Sciatic nerve (tissue), 2 donors: ENCODE measurements at places on chromosomes 13 and 19. TPM values are rescaled to one million over a fixed set of nuclear protein-coding genes. Genes with fewer than 3 reads are reported as not detected.

- peak; percentile 99 for DNase-seq
Measured at GRCh38 chr19:38849147-38849859, 483 bp downstream of the HNRNPL start.

- no peak for DNase-seq
Measured at GRCh38 chr13:23642110-23642509, 71.9 kb downstream of the TNFRSF19 start.

DNA sequence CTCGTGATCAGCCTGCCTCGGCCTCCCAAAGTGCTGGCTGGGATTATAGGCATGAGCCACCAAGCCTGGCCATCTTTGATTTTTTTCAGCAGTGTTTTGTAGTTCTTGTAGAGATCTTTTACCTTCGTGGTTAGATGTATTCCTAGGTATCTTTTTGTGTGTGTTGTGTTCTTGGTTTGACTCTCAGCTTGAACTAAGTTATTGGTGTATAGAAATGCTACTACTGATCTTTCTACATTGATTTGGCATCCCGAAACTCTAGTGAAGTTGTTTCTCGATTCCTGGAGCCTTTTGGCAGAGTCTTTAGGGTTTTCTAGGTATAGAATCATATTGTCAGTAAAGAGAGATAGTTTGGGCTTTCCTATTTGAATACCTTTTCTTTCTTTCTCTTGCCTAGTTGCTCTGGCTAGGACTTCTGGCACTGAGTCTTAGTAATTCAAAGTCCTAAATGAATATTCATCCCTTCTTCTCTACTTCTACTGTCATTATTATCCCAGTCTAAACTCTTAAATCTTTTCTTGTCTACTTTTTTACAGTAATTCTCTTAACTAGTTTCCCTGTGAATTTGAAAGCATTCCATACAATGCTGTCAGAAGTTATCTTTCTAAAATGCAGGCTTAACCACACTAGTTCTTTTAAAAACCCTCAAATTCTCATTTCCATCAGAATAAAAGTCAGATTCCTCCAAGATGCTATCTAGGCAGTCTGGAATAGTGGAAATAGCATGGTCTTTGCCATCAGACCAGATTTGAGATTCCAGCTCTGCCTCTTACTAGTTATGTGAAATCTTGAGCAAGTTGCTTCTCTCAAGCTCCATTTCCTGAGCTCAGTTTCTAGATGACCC is 7.0 kb downstream of the GPR18 start:
- no peak for DNase-seq

DNA sequence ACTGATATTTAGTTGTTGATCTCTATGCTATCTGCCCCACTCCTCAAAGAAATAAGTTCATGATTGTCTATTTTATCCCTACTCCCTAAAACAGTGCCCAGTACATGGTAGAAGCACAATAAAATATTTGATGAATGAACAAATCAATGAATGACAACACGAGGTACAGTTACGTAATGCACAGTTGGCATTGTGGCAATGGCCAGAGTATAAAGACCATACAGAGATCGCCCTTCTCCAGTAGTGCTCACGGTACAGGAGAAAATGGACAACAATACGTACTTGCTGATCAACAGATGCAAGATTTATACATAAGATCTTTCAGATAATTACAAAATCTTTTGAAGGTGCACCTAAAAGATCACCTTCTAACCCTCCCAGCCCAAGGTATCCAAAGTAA is 225.4 kb downstream of the KLF12 start:
- DNase-seq, result no peak

- DNase-seq, result peak; percentile 73
Measured at GRCh38 chr19:54207983-54208783, 7.5 kb downstream of the RPS9 start.

- DNase-seq, result peak; percentile 69
Measured at GRCh38 chr13:48731957-48732569, 78.3 kb downstream of the CYSLTR2 start.

DNA sequence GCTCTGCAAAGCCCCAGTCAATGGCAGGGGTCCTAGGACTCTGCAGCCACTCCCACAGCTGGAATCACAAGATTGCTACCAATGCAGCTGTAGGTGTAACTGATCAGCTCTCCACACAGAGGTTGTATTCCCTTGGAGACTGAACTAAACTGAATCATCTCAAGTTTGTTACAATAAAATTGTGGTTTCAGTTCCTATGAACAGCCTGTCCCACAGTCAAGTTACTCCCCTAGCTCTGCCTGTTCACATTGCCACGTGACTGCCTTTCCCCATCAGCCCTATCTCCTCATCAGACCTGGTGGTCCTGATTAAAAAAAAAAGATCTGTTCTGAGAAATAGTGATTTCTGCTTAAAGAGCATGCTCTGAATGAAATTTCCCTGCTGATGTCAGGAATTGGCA is 287.9 kb upstream of the NBEA start:
- no peak for DNase-seq

GRCh38 chr13:46839399-46839798 is 42.4 kb upstream of the ESD start:
- no peak for DNase-seq

DNA sequence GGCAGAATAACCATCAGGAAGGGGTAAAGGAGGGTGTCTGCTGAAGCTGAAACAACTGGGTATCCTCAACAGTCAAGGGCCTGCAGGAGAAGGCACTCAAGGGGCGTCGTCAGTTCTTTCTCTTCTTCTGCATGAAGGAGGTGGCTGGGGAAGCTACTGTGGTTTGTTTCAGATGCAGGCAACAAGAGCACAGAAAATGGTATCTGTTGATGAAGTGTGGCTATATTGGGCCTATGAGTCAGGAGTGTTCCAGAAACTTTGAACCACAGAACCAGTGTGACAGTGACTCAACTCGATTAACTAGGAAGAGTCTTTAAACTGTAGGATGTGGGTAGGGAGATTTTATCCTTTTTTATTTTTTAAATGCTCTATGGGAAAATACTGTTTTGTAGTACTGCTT is 686.3 kb downstream of the FGF9 start:
- DNase-seq, result no peak

- no peak for DNase-seq
Measured at GRCh38 chr19:13726323-13726722, 38.0 kb upstream of the MRI1 start.

- no peak for DNase-seq
Measured at GRCh38 chr19:33304760-33305647, 2.7 kb upstream of the CEBPA start.

GRCh38 chr19:21484631-21485030 is 20.8 kb upstream of the ZNF429 start:
- DNase-seq, result no peak

GRCh38 chr19:55084416-55084815 is 8.7 kb downstream of the EPS8L1 start:
- no peak for DNase-seq

- no peak for DNase-seq
Measured at GRCh38 chr13:25490236-25490635, 118.5 kb downstream of the ATP8A2 start.

DNA sequence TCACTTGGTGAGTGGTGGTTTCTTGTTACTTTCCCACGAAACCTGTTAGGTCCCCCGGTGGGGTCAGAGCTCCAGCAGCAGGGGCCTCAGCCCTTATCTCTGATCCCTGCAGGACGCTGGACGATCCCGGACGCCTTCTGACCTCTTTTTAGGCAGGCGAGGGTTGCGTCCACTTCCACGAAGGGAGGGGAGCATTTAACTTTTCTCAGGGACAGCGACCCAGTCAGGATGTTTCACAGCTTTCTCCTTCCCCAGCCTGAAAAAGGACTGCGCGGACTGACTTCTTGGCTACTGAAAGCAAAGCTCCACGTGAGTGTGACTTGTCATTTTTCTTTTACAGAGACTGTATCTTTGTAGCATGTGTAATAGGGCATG is 692 bp downstream of the ZNF234 start:
- no peak for DNase-seq

- no peak for DNase-seq
Measured at GRCh38 chr19:6593651-6594416, 2.9 kb upstream of the CD70 start.

DNA sequence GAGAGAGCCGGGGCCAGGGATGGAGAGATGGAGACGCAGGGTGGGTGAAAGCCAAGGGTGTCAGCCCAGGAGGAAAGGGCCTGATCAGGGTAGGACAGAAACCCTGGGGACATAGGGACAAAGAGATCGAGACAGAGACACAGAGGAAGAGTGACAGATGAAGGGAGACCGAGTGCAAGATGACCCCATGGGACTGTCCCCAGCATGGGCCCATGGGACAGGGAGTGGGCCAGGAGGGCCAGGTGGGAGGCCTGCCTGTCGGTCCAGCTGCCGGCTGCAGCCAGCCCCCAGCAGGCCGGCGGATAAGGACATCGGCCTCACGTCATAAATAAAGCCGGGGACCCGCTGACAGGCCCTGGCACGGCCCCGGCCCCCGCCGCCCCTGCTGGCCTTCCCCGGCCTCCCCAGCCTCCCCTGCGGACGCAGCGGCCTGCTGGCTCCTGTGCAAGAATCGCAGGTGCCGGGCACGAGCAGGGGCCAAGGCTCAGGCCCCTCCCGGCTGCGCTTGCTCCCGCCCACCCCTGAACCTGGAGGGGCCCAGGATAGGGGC is 6.3 kb downstream of the REX1BD start:
- no peak for DNase-seq

- DNase-seq, result no peak
Measured at GRCh38 chr13:80862456-80862855, 521.5 kb upstream of the SPRY2 start.

GRCh38 chr13:114315074-114315785 is 927 bp downstream of the CHAMP1 start:
- DNase-seq, result no peak

DNA sequence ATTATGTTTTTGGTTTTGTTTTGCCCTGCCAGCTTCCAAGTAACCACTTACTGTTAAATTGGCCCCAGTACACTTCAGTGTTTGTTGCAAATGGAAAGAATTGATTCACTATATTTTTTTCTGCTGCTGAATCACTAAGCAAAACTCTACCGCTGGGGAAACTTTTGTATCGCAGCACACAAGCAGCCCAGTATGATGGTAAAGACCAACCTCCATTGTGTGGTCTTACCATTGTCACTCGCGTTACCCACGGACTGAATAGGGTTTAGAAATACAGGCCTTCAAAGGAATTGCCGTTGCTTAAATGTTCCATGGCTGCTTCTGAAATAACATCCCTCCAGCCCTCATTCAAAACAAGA is 7.9 kb downstream of the SPATA13 start:
- no peak for DNase-seq

DNA sequence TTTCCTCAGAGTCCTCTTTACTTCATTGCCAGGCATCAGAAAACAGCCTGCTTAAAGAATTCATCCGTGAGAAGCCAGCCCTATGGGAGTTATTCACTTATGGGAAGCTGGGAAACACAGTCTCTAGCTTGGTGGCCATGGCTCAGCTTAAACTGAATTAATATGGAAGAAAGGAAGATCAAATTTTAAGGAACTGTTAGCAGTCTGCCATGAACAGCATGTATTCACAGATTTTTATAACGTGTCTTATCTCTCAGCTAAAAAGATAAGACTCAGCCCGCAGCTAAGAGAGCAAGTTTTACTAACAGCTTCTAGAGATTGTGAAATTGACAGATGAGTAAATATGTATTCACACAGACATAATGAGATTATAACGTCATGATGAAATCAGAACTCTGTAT is 253.7 kb upstream of the RXFP2 start:
- no peak for DNase-seq

GRCh38 chr19:50490991-50491472 is 14.4 kb upstream of the GARIN5A start:
- DNase-seq, result no peak

DNA sequence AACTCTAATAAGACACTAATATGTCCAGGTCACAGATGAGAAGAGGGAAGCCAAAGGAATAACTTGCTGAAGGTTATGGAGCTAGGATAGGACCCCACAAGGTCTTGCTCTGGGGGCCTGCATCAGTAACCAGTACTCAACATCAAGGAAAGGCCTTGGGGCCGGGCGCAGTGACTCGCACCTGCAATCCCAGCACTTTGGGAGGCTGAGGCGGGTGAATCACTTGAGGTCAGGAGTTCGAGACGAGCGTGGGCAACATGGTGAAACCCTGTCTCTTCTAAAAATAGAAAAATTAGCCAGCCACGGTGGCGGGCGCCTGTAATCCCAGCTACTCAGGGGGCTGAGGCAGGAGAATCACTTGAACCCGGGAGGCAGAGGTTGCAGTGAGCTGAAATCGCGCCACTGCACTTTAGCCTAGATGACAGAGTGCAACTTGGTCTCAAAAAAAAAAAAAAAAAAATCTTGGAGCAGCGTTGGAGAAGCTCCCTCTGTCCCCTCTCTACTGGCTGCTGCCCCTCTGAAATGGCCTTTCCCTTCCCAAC is 1.8 kb downstream of the LONP1 start:
- no peak for DNase-seq

GRCh38 chr19:4403005-4403761 is 743 bp downstream of the CHAF1A start:
- no peak for DNase-seq

DNA sequence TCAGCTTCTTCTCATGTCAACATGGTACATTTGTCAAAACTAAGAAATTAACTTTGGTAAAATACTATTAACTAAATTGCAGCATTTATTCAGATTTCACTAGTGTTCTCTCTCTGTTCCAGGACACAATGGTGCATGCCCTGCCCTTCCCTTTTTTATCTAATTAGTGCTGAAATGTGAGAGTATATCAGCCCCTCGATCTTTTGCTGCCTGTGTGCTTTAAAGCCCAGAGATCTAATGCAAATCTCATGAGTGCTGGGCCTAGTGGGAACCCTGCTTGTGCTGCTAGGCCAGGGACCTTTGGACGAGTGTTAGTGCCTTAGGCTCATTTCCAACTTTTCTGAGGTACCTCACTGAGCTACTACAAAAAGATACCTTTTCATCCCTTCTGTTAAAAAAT is 221.1 kb upstream of the EDNRB start:
- DNase-seq, result no peak

- no peak for DNase-seq
Measured at GRCh38 chr13:72694314-72694713, 33.1 kb downstream of the MZT1 start.

DNA sequence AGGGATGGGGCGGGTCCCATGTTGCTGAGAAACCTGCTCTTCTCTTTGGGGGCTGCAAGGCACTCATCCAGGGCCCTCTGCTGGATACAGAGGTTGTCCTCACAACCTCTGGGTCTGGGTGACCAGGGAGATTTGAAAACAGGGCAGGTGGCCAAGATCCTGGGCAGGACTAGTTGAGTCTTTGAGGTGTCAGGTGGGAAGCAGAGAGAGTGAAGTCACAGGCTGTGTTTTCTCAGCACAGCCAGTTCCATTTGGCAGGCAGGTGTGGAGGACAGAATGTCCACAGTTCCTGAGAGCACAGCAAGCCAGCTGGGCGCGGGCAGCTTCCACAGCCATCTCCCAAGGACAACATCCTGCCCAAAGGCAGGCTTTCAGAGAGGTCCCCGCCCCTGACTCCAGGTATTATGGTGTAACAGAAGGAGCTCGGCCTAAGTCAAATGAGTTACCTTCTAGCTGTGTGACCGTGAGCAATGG is 118.8 kb downstream of the NUFIP1 start:
- no peak for DNase-seq

Gene ZNF524
- 18.9 TPM for total RNA-seq

Gene C5AR2
- total RNA-seq, result 6.1 TPM

Gene PSG6
- total RNA-seq, result not detected

Gene CPB2
- not detected for total RNA-seq

Gene CNOT3
- 38.1 TPM for total RNA-seq

Gene ZNF221
- 12.2 TPM for total RNA-seq

Gene ZNF304
- 9.2 TPM for total RNA-seq

Gene ZGLP1
- total RNA-seq, result 5.7 TPM

Gene TNFAIP8L1
- 12.8 TPM for total RNA-seq

Gene UQCRFS1
- 14.5 TPM for total RNA-seq

Gene NPAS1
- total RNA-seq, result 0.89 TPM

Gene FFAR2
- total RNA-seq, result 4.5 TPM

Gene STARD13
- 151 TPM for total RNA-seq

Gene CYP2A7
- total RNA-seq, result not detected

Gene EDNRB
- 31.1 TPM for total RNA-seq

Gene XAB2
- 34.0 TPM for total RNA-seq
